ENCODE measurements at places on chromosomes 16 and 17.

- DNase-seq: peak; percentile 51
These were observed 2.1 kb upstream of the HES7 start for GRCh38 chr17:8125947-8126490.

GRCh38 chr17:74292495-74292894, 18.5 kb downstream of the DNAI2 start:
- DNase-seq: no peak

GRCh38 chr17:82935966-82936767, 96.3 kb upstream of the ZNF750 start:
- no peak for DNase-seq

GRCh38 chr16:79597277-79598062, 3.1 kb downstream of the MAF start:
- DNase-seq: peak; percentile 61

GRCh38 chr17:8365143-8365542, 11.4 kb downstream of the KRABD2 start:
- no peak for DNase-seq

DNA sequence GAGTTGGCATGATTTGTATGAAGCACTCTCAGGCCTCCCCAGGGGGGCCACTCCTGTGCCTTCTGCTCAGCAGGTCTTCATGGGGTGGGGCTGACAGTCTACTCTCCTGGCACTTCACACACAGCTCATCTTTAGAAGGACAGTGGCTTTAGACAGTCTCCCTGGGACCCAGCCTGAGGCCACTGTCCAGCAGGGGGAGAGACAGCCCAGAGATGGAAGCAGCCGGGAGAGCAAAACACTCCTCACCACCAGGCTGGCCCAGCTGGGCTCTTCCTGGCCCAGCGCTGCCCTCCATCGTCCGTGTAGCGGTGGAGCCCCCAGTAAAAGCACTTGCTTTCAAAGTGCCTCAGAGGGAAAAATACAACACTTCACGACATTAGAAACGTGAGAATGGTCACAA, 62.0 kb upstream of the CRHR1 start:
- DNase-seq: peak; percentile 31

GRCh38 chr17:29461483-29462206, 71.5 kb downstream of the TAOK1 start:
- DNase-seq: no peak

- DNase-seq: no peak
These were observed 34.8 kb downstream of the MPRIP start for GRCh38 chr17:17077101-17077500.

DNA sequence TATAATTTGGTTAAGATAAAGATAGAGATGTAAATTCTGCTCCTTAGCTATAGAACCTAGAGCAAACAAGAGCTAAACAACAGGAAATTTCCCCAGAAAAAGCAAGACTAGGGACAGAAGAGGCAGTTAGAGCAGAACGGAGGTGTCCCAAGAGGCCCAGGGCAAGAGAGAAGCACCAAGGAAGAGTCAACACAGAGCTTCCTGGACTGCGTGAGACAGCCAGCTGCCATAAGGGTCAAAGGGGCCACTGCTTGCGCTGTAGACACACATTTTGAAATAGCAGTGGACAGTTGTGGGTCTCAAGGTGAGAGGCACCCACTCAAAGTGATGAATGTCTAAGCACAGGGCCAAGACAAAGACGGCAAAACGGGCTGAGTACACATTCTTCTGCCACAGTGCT, 156.6 kb downstream of the PARN start:
- DNase-seq: no peak

DNA sequence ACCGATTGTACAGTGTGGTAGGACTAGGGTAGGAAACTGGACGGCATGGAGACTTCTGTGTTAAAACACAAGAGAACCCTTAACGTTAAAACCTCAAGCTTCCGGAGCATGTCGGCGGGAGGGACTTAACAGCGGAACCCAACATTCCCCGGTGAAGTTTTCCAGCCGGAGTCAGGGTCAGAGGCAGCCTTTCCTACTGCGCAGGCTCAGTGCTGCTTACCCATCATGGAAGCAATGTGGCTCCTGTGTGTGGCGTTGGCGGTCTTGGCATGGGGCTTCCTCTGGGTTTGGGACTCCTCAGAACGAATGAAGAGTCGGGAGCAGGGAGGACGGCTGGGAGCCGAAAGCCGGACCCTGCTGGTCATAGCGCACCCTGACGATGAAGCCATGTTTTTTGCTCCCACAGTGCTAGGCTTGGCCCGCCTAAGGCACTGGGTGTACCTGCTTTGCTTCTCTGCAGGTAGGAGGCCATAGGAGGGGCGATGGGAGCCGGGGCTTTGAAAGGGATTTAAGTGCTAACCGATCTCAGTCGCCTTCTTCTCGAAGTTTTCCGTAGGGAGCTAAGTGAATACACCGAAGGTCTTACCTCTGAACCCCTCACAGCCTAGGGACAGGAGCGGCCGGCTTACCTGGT, at the start of gene PIGL:
PIGL (plus strand) TSS at position 209 of the 634 bp plus-strand sequence; CDS start at position 226, 17 bp downstream.
- peak; percentile 84 for DNase-seq

DNA sequence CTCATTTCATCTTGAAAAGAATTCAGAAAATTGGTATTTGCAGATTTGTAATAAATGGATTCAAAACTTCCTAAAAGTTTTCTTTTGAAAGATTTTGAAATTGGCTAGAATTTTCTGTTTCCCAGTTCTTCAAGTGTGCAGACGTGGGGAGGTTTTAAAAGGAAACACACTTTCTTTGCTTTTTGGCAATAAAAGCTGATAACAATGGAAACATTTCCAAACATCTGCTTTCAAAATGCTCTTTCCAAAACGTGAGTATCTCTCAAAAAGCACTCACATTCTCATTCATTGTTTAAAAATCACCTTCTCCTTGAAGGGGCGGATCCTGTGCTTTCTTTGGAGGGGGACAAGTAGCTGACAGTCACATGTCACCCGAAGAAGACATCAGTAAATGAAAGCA, 8.6 kb upstream of the GSG1L start:
- DNase-seq: no peak

GRCh38 chr16:12474806-12475410, 328.8 kb downstream of the CPPED1 start:
- no peak for DNase-seq

GRCh38 chr16:25570131-25570530, 121.6 kb upstream of the HS3ST4 start:
- no peak for DNase-seq

DNA sequence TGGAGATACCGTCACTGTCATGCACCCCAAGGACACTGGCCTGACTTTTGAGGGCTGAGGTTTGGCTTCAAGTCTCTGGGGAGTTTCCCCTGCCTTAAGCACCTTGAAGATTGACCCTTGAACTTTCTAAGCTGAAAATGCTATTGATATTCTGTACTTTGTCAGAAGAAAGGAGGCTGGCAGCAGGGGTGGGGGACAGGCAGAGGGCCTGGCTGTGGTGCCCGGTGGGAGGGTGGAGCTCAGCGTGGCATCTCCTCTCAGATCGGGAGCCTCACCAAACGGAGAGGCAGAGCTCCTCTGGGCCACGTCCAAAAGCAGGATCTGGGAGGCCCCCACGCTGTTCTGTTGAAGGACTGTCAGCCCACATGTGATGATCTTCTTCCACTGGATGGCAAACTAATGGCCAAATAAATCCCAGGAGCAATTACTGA, 305.2 kb upstream of the IRX3 start:
- no peak for DNase-seq

DNA sequence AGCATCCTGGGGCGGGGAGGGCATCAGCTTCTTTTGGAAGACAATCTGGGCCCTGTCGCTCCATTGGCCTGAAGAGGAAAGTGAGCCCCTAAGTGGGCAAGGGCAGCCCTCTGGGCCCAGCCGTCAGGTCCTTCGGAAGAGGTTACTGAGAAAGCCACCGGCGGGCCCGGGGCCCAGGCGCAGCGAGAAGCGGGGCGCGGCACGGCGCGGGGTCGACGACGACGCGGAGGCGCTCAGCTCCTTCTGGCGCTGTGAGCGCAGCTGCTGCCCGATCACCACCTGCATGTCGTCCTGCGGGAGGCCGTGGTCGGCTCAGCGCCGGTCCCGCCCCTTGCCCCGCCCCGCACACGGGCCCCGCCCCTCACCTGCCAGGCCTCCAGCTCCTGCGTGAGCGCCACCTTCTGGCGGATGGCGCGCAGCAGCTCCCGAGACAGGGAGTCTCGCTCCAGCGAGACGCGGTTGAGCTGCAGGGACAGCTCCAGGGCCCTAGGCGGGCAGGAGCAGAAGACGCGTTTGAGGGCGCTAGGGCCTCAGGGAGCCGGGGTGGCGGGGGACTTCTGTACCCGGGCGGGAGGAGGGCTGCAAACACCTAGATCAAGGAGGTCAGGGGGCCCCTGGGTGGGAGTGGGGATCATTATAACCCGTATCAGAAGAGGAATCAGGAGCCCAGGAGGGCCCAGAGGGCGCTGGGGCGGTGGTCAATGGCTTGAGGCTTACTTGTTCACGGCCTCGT, 4.3 kb downstream of the THOC6 start:
- DNase-seq: peak; percentile 93

DNA sequence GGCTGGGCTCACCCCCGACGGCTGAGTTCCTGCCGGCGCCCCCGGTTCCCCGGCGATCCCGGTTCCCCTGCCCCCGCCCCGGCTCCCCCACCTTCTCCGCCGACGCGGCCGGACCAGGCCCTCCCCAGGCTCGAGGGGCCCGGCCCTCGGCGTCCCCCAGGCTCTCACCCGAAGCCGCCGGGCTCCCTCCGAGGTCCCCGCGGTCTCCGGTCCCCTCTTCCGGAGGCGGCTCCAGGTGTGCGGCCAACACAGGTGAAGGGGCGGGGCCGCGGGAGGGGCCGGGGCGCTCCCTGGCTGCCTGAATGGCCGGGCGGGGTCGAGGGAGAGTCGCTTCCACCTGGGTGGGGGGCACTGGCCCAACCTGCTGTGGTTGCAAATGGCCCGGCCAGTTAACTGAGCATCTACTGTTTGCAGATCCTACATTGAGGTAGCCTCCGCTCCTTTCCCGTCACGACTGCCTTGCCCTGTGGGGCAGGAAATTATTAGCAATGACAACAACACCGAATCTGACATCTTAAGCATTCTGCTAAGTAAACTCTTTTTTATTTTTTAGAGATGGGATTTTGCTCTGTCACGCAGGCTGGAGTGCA, at the start of gene BICDL2:
BICDL2 (minus strand) TSS at position 219 of the 590 bp plus-strand sequence. CDS start 1,448 bp downstream, outside the sequence.
- no peak for DNase-seq

DNA sequence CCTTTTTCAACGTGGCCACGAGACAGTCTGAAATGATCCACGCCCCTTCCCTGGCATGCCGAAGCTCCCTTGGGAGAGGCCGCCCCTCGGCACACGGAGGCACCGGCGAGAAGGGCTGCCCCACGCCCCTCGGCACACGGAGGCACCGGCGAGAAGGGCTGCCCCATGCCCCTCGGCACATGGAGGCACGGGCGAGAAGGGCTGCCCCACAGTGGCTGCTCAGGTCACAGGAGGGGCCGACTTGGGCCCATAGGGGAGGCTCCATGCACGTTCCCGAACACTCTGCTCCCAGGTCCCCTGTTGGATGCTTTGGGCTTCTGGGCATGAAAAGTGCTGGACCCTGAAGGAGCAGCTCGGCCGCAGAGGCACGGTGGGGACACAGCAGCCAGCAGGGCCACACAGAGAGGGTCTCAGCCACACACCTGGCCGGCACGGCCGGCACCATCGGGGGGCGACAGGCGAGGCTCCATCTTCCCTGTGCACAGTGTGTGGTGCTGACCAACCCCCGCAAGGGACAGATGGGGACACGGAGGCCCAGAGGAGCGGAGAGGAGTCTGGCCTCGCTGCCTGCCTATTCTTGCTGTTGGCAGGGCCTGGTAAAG, 42.8 kb downstream of the CBFA2T3 start:
- no peak for DNase-seq

DNA sequence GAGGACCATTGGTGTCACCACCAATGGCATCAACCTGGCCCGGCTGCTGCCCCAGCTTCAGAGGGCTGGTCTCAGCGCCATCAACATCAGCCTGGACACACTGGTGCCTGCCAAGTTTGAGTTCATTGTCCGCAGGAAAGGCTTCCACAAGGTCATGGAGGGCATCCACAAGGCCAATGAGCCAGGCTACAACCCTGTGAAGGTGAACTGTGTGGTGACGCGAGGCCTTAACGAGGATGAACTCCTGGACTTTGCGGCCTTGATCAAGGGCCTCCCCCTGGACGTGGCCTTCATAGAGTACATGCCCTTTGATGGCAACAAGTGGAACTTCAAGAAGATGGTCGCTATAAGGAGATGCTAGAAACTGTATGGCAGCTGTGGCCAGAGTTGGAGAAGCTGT, 111.9 kb upstream of the SIAH1 start:
- no peak for DNase-seq

DNA sequence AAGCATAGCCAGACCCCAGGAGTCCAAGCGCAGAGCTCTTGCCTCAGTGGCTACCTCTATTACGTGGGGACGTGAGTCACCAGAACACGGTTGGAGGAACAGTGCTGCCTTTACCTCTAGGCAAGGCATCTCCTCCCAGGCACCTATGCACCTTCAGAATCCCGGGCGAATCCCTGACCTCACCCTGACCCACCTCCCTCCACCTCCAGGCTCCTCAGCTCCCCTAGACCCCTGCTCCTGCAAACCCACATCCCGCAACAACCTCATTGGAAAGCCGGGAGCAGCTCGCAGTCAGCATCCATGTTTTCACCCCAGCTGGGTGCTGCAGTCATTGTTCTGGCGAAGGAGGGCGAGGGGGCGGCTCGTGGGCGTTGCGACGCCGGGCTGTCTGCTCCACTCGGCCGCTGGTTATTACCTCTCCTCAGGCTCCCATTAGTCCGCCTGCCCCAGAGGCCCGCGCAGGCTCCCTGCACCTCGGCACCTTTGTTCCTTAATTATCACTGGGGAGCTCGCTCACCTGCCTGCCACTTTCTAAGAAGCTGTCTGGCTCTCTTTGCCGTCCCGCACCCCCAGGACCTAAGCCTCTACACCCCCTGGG, 24.6 kb upstream of the DLX4 start:
- DNase-seq: peak; percentile 13

GRCh38 chr17:35373534-35373983, at the start of gene SLFN11:
SLFN11 (minus strand) TSS chr17:35373621; CDS start chr17:35363807, 9,814 bp downstream.
- peak; percentile 89 for DNase-seq

DNA sequence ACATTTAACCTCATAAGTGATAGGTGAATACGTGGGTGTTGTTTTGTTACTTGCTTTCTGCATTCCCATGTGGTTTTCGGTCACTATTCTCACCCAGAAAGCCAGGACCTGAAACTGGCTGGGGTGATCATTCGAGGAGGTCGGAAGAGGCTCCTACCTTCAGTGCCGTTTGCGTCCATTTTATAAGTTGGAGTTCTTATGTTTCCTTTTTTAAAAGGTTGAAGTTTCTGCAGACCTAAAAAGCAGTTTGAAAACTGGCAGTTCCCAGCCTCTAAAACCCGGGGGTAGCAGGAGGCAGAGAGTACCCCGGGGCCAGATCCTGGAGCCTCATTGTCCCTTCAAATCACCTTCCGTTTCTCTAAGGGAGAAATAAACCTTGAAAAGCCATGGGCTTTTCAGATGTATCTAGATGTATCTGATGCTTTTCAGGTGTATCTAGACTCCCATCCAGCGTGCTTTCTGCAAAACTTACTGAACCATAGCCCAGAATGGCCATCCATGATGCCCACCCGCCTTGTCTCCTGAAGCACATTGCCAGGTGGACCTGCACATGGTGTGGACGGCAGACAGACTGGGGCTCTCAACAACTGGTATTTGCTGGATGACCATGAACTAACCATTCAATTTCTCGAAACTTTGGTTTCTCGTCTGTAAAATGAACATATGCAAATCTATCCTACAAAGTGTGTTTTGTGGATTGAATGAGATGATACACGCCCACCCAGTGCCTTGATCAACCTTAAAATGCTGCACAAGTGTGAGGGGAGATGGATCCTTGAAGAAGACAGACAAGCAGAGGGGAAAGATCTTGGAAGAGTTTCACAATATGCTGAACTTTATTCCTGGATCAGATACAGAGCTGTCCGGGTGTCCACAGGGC, 1.3 kb downstream of the NLRC5 start:
- DNase-seq: no peak
